Osteoblast (primary cell): ENCODE measurements at places on chromosomes 12 and 14. TPM values are rescaled to one million over a fixed set of nuclear protein-coding genes. Genes with fewer than 3 reads are reported as not detected.

The CCDC177 gene
- total RNA-seq: not detected in 2 replicates

The TRIM9 gene
- total RNA-seq: 0.59 and 1.1 TPM in 2 replicates

DNA sequence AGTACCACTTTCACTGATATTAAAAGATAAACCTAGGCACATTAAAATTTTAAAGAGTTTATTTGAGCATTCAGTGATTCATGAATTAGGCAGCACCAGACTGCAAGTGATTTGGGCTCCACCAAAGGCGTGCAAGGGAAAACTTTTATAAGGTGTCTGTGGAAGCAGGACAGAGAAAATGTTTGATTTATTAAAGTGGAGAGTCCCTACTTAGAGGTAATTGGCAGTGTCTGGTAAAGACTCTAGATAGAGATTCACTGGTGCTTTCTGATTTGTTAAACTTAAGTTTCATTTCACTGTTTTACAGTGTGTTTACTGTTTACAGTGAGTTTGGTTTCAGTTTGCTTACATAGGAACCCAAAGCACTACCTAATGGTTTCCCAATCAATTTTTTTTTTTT is 72.8 kb downstream of the ANKS1B start:
- peaks cover 43% of the 10 kb centered on the region for H3K4me1 ChIP-seq
- H3K36me3 ChIP-seq: no peaks in the 10 kb centered on the region
- H3K4me3 ChIP-seq: peak overlapping the region; percentile 38
- peak; percentile 37 for DNase-seq
- H3K27me3 ChIP-seq: no peaks in the 10 kb centered on the region

The MANSC1 gene
- 3.3 and 4.7 TPM in 2 replicates for total RNA-seq

DNA sequence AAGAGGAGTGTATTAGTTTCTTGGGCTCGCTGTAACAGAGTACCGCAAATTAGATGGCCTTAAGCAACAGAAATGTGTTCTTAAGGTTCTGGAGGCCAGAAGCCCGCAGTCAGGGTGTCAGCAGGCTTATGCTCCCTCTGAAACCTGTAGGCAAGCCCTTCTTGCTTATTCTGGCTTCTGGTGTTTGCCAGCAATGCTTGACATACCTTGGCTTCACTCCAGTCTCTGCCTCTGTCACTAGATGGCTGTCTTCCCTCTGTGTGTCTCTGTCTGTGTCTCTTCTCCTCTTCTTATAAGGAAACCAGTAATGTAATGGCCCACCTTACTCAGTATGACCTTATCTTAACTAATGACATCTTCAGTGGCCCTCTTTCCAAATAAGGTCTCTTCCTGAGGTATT is 85.1 kb downstream of the DERA start:
- H3K4me3 ChIP-seq: no peak overlapping the region
- H3K27ac ChIP-seq: no peak overlapping the region
- no peaks in the 10 kb centered on the region for H3K36me3 ChIP-seq
- H3K27me3 ChIP-seq: no peaks in the 10 kb centered on the region

- no peaks in the 10 kb centered on the region for H3K4me1 ChIP-seq
- no peaks in the 10 kb centered on the region for H3K36me3 ChIP-seq
- peaks cover 5% of the 10 kb centered on the region for H3K27me3 ChIP-seq
These were observed 4.3 kb downstream of the RNASE1 start for GRCh38 chr14:20798318-20798717.

GRCh38 chr14:63902375-63902976 is 49.7 kb downstream of the SYNE2 start:
- no peaks in the 10 kb centered on the region for H3K36me3 ChIP-seq
- H3K27me3 ChIP-seq: no peaks in the 10 kb centered on the region
- peaks cover 13% of the 10 kb centered on the region for H3K4me1 ChIP-seq

- no peak overlapping the region for H3K27ac ChIP-seq
- peaks cover 15% of the 10 kb centered on the region for H3K4me1 ChIP-seq
- no peak for DNase-seq
- H3K27me3 ChIP-seq: no peaks in the 10 kb centered on the region
- peak overlapping the region; percentile 52 for H3K4me3 ChIP-seq
- H3K36me3 ChIP-seq: no peaks in the 10 kb centered on the region
These were observed 60.2 kb downstream of the PLXNC1 start for GRCh38 chr12:94208622-94208966.

The ACOT2 gene
- total RNA-seq: 57.5 and 58.3 TPM in 2 replicates

DNA sequence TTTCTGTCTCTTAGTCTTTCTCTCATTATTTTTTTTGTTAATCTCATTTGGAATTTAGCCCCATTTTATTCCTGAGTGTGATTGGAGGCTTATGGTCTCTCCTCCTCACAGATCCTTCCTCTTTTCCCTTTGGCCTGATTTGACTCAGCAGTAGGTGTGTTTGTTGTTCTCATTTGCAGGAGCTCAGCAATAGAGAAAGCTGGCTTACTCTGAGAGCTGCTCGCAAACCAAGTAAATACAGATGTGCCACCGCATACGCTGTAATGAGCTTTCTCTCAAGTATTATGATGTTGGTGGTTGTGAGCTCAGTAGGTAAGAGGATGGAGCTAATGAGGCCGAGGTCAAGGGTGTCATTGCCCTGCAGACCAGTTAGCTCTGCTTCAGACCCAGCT is 206.5 kb downstream of the ETV6 start:
- H3K27me3 ChIP-seq: no peaks in the 10 kb centered on the region
- peaks cover 25% of the 10 kb centered on the region for H3K36me3 ChIP-seq
- H3K4me3 ChIP-seq: no peak overlapping the region

DNA sequence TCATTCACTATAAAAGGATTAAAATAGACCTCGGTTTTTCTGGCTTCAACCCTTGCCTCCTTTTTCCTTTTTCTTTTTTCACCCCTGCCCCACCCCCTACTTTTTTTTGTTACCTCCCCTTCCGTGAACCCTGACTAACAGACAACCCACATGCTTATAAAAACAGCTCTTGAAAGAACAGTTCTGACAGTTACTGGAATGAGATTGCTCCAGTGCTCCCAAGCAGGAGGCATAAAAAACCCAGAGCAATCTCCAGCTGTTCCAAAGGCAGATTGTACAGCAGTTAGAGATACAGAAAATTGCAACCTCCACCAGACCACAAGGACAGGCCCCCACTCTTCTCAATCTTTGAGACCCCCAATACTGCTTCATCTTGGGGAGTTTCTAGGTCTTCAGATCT is 29.9 kb upstream of the TMEM260 start:
- no peaks in the 10 kb centered on the region for H3K36me3 ChIP-seq
- DNase-seq: no peak
- H3K27me3 ChIP-seq: peaks cover 10% of the 10 kb centered on the region

The FGFR1OP2 gene
- 47.8 and 48.0 TPM in 2 replicates for total RNA-seq

DNA sequence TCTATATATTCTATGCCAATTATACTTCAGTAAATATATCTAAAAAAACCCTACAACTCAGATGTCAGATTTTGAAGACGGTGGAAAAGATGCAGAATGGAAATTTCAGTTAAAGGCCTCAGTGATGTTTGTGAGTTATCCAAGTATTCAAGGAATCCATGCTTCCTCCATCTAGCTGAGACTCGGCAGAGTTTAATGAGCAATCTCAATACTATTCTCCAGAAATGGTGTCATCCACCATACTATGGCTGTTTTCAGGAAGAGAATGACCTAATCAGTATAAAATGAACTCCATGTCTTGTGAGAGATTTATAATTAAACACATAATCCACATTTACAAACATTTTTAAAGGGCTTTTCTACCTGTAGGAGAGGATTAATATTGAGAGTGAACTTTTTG is 66.0 kb downstream of the KLHL28 start:
- DNase-seq: peak; percentile 89
- H3K27ac ChIP-seq: peak overlapping the region; percentile 87
- H3K36me3 ChIP-seq: no peaks in the 10 kb centered on the region
- H3K4me1 ChIP-seq: peaks cover 13% of the 10 kb centered on the region
- H3K4me3 ChIP-seq: no peak overlapping the region

DNA sequence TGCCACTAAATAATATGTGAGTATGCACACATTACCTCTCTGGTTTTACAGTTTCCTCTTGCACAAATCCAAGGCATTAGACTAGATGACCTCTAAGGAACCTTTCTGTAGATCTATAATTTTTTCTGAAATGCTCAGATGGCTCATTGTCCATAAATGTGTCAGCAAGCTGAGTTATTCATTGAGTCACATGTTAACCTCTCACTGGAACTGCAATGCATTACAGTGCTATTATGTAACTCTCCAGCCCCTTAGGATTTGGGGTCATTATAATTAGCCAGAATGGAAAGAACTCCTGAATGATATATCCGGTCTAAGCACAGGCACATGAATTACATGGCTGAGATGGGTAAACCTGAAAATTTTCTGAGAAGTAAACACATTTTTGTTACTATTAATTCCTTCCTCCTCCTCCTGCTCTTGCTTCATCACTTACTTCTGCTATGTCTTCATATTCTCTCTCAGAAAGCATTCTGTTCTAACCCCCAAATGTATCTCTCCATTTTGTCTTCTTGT is 20.3 kb upstream of the DRAM1 start:
- H3K27ac ChIP-seq: peak overlapping the region; percentile 70
- H3K36me3 ChIP-seq: no peaks in the 10 kb centered on the region
- H3K4me1 ChIP-seq: peaks cover 41% of the 10 kb centered on the region
- peak; percentile 78 for DNase-seq

DNA sequence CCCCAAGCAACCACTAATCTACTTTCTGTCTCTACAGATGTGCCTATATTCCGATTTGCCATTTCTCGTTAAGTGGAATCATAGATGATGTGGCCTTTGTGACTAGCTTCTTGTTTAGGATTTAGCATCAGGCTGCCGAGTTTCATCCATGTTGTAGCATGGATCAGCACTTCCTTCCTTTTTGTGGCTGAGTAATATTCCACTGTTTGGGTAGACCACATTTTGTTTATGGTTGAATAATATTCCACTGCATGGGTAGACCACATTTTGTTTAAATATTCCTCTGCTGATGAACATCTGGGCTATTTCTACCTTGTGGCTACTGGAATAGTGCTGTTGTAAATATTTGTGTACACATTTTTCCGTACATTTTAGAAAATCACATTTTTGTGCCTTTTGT is 36.4 kb downstream of the SPRING1 start:
- no peak overlapping the region for H3K4me3 ChIP-seq
- H3K36me3 ChIP-seq: no peaks in the 10 kb centered on the region
- no peak overlapping the region for H3K27ac ChIP-seq
- DNase-seq: no peak
- H3K27me3 ChIP-seq: peaks cover 3% of the 10 kb centered on the region

DNA sequence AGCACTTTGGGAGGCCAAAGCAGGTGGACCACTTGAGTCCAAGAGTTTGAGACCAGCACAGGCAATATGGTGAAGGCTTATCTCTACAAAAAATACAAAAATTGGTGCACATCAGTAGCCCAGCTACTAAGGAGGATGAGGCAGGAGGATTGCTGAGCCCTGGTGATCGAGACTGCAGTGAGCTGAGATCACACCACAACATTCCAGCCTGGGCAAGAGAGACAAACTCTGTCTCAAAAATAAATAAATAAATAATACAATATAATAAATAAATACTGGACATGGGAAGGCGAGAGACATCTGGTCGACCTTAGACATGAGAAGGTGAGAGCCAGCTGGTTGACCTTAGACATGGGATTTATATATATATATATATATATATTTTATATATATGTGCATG is 119.8 kb upstream of the SLC38A4 start:
- H3K27me3 ChIP-seq: no peaks in the 10 kb centered on the region
- H3K27ac ChIP-seq: no peak overlapping the region
- no peak overlapping the region for H3K4me3 ChIP-seq
- no peaks in the 10 kb centered on the region for H3K36me3 ChIP-seq
- H3K4me1 ChIP-seq: peaks cover 20% of the 10 kb centered on the region

GRCh38 chr12:4239746-4240145 is 33.8 kb upstream of the CCND2 start:
- no peaks in the 10 kb centered on the region for H3K36me3 ChIP-seq
- H3K27ac ChIP-seq: no peak overlapping the region
- H3K27me3 ChIP-seq: no peaks in the 10 kb centered on the region
- no peak overlapping the region for H3K4me3 ChIP-seq

DNA sequence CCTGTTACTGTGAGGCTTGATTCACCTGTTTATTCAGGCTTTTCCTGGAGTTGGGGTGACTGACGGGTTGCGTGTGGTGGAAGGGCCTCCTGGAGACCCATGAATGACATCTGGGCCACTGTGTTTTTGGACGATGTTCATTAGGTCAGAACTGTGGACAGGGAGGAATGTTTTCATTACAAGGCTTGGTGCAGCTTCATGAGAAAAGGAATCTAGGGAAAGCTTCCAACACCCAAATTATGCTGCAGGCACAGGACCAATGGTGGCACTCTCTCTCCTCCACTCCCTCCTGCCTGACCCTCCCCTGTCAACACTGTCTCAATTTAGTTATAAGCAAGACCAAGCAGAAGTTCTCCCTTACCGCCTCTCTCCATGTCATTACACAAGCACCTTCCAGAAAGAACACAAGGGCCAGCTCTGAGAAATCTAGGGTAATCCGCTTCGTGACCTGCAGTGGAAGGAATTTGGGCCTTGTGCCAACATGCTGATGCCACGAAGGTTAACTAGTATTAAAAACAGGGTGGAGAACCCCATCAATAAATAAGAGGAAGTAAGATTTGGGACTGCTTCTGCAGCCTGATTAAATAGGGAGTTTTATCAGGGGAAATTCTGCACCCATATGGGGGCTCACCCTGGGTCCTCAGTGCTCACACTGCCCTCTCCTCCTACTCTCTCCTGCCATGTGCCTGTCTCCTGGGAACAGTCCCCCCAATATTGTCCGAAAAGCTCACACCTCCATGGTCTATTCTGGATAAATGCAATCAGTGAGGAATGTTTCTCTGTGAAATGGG is 200.3 kb downstream of the KTN1 start:
- no peak overlapping the region for H3K4me3 ChIP-seq
- H3K4me1 ChIP-seq: peaks cover 12% of the 10 kb centered on the region
- no peaks in the 10 kb centered on the region for H3K27me3 ChIP-seq
- H3K27ac ChIP-seq: peak overlapping the region; percentile 54

- no peak overlapping the region for H3K27ac ChIP-seq
- H3K4me3 ChIP-seq: peak overlapping the region; percentile 62
- H3K27me3 ChIP-seq: no peaks in the 10 kb centered on the region
- H3K36me3 ChIP-seq: no peaks in the 10 kb centered on the region
- no peak for DNase-seq
- peaks cover 16% of the 10 kb centered on the region for H3K4me1 ChIP-seq
These were observed 16.1 kb downstream of the UBC start for GRCh38 chr12:124898200-124898922.
